Myometrial cell (primary cell): ENCODE measurements at places on chromosomes 2 and 18. TPM values are rescaled to one million over a fixed set of nuclear protein-coding genes. Genes with fewer than 3 reads are reported as not detected.

The PTPRM gene
- 26.5 and 29.6 TPM in 2 replicates for total RNA-seq

The AGXT gene
- total RNA-seq: not detected in 2 replicates

The CRYBA2 gene
- total RNA-seq: not detected in 2 replicates

The GPR35 gene
- not detected in 2 replicates for total RNA-seq

The ANKAR gene
- total RNA-seq: 3.2 and 5.2 TPM in 2 replicates

The OST4 gene
- 530 and 553 TPM in 2 replicates for total RNA-seq

The RGPD4 gene
- not detected in 2 replicates for total RNA-seq

The ITGB6 gene
- total RNA-seq: not detected in 2 replicates

The STAT4 gene
- 0.53 TPM in 1 of 2 replicates, not detected in the other for total RNA-seq

The ASPRV1 gene
- total RNA-seq: under 0.01 and 0.18 TPM in 2 replicates

The LRP1B gene
- total RNA-seq: not detected in 2 replicates

The SERPINB4 gene
- not detected in 2 replicates for total RNA-seq

The MYL12B gene
- 746 and 798 TPM in 2 replicates for total RNA-seq

The SLC35G4 gene
- not detected in 2 replicates for total RNA-seq

The CCL20 gene
- 0.18 and 0.86 TPM in 2 replicates for total RNA-seq

The GKN2 gene
- not detected in 2 replicates for total RNA-seq

The IL36RN gene
- total RNA-seq: not detected in 2 replicates

The CFAP65 gene
- total RNA-seq: not detected in 2 replicates

The MBP gene
- total RNA-seq: 16.4 and 28.5 TPM in 2 replicates
